ENCODE measurements at places on chromosomes 16 and 17. TPM values are rescaled to one million over a fixed set of nuclear protein-coding genes. Genes with fewer than 3 reads are reported as not detected.

DNA sequence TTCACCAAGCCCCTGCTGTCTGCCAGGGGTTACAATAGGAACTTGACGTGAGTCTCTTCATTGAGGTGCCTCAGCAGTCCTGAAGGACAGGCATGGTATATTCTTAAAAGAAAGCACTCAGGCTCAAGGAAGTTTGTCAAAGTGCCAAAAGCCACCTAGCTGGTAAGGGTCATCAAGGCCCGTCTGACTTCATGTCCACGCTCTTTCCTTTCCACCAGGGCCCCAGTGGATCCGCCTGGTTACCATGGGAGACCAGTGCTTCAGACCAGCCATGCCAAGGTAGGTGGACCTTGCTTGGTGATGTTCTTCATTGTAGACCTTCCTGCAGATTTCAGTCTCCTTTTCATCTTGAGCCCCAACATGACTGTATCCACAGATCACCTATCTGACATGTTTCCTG lies 27.6 kb upstream of the CCL1 start:
- DNase-seq = no peak

GRCh38 chr17:66677201-66677981 lies 157.5 kb upstream of the CACNG5 start:
- DNase-seq = no peak

- peak; percentile 53 for DNase-seq
Measured at GRCh38 chr16:13866073-13866472, 53.9 kb upstream of the ERCC4 start.

DNA sequence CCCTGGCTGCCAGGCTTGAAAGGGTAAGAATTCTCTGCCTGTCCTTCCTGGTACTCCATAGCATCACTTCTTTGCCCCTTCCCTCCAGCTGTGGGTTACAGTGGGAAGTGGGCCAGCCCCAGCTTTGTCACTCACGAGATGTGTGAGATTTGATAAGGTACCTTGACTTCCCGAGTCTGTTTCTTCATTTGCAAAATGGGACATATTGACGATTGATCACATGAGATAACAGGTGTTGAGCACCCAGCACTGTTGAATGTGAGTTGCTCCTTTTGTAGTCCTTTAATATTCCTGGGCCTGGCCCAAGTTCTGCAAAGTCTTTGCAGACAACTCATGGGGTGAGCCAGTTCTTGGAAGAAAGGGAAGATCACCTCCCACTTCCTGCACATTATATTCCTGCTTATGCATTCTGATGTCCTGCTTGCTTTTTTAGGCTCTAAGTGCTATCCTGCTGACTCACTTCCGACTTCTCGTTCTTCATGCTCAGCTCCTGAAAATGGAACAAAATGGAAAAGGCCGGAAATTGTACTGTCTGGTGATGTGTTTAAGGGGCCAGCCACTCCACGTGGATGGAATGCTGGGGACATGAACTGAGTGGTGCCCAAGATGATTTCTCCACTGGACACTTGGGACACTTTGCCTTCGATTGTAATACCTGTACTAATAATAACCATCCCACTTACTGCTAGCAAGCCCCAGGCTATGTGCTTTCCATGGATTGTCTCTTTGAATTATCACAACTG lies 8.3 kb upstream of the NLK start:
- DNase-seq = no peak

The LHX1 gene
- total RNA-seq = 1.8 TPM

The TP53TG3 gene
- not detected for total RNA-seq

GRCh38 chr16:22206013-22206841 lies at the start of gene EEF2K:
Gene EEF2K, plus strand, starts transcription at chr16:22206278. Its CDS starts 19,452 bp downstream, at chr16:22225730.
- peak; percentile 85 for DNase-seq
